ENCODE measurements at places on chromosomes 13 and 19. TPM values are rescaled to one million over a fixed set of nuclear protein-coding genes. Genes with fewer than 3 reads are reported as not detected.

The THSD1 gene
- total RNA-seq = 28.2 TPM

The IGLON5 gene
- not detected for total RNA-seq

The FGF22 gene
- total RNA-seq = not detected

The FUT2 gene
- not detected for total RNA-seq

The ZNF610 gene
- 1.8 TPM for total RNA-seq

Measured in LHCN-M2 (cell line).